ENCODE measurements at places on chromosomes 2 and 18.

DNA sequence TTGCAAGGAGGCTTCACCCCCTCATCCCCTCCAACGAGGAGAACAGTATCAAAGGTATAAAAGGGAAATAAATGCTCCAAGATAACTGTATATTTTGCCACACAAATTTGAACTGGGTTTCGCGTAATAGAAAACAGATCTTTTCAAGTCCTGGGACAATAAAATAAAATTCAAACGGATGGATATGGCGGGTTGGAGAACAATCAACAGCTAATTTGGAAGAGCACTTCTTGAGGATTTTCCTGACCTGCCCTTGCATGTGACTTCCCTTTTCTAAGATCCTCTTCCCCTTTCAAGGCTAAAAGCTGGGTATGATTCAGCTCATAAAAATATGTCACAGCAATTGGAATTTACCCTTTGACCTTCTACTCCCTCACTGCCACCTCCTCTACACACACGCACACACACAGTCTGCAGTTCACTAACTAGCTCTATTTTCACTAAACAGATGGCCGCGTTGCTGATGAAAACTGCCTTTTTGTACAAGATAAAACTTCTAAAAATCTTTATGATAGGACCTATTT, 386.9 kb downstream of the FIGN start:
- DNase-seq: no peak

DNA sequence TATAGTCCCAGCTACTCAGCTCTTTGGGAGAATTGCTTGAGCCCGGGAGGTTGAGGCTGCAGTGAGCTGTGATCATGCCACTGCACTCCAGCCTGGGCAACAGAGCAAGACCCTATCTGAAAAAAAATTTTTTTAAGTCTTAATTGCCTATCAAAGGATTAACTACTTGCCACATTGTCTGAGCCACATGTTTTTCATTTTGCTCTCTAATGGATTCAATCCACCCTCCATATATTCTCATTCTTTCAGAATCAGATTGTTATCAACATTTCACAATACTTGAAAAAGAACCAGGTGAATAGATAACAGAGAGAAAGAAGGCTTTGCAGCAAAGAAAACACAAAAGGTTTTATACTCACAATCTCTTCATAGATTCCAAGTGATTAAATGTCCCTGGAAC, 61.0 kb downstream of the PXDN start:
- no peak for DNase-seq

GRCh38 chr18:54776282-54776977, 51.8 kb upstream of the RAB27B start:
- no peak for DNase-seq

DNA sequence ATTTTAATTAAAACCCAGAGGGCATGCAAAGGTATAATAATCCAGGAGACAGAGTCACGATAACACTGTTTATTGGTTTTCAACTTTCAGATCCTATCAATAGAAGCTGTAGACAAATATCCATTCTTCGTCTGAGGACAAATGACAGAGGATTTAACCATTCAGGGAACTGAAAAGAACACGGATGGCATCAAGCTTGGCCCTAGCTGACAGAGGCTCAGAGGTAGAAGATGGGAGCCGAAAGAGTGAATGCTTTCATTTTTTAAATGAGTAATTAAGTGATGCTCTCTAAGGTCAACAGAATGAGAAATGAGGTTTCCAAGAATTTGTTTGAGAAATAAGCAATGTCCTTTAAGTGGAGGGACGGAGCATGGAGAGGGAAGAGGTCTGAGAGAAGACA, 62.1 kb downstream of the BCL2 start:
- DNase-seq: no peak

DNA sequence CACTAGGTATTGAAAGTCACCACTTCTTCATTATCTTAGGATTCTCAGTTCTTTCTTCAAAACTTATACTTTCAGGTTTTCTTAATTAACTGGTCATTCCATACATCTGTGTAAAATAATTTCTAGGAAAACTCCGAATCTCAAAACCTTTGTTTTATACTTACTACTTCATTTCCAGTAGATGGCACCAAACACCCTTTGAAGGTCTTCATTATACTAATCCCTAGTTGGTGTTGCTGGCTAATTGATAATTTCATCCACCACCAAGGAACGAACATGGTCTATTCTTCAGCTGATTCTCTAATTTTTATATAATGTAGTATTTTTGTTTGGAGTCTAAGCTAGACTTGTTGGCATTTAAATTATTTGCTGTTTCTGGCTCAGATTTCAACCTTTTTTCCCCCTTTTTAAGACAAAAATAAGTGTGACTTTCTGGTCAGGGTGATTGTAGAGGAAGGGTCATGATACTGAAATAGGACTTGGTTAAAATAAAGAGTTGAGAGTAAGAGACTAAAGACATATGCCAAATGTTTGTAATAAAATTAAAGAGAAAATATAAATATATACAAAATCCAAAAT, 2.8 kb upstream of the MXD1 start:
- DNase-seq: no peak

- DNase-seq: no peak
Measured at GRCh38 chr2:12484536-12485115, 232.1 kb upstream of the TRIB2 start.

DNA sequence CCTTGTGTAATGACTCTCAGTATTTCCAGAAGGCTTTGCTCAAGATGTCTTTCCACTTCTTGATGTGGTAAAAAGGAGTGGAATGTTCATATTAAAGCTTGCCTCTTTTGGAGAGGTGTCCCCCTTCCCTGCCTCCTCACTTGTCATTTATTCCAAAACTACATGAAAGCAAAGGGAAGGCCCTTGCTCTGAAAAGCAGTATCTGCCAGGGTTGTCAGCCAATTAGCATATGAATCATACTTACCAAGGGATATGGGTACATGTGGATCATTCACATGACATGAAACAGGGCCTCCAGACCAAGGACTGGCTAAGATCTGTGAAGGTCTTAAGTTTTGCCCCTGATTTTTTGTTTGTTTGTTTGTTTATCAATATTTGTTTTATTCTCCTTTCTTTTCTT, 31.3 kb downstream of the ANXA4 start:
- no peak for DNase-seq

GRCh38 chr2:135510577-135510976, 20.4 kb downstream of the ZRANB3 start:
- DNase-seq: no peak
